ENCODE measurements at places on chromosomes 13 and 19.

- DNase-seq: no peak
Observed at GRCh38 chr13:41386211-41386610, 71.1 kb upstream of the RGCC start.

GRCh38 chr19:29528946-29529645, 3.3 kb downstream of the VSTM2B start:
- no peak for DNase-seq

DNA sequence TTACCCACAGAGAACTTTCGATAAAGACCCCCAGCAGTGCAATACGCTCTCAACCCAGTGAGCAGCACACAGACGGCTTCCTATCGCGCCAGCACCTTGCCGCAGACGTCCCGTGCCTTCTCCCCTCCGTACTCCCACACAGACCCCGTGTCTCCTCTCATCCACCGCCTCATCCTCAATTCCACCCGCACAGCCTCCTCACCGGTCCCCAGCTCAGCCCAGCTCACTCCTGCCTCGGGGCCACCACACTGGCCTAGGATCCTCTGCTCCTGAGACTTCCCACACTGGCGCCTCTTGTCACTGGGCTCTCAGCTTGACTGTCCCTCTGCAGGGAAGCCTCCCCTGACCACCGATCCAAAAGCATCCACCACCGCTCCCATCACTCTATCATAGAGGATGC, 9.0 kb downstream of the MLLT1 start:
- DNase-seq: no peak

- DNase-seq: no peak
Observed at GRCh38 chr19:28497887-28498286, 715.1 kb downstream of the UQCRFS1 start.

DNA sequence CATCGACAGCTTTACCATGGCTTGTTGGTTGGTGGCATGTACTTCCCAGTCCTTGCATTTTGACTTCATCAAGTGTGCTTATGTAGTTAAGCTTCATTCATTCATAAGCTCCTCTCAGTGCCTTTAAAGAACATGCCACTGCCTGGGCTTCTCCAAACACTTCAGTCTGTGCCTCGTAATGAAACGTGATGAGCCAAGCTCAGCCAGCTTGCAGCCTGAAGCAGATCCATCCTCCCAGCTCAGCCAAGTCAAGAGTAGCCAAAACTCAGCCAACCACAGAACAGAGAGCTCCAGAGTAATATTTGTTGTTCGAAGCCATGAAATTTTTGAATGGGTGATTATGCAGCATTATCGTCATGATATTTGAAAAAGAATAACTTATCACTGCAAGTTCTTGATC, 989.7 kb downstream of the EFNB2 start:
- DNase-seq: no peak

DNA sequence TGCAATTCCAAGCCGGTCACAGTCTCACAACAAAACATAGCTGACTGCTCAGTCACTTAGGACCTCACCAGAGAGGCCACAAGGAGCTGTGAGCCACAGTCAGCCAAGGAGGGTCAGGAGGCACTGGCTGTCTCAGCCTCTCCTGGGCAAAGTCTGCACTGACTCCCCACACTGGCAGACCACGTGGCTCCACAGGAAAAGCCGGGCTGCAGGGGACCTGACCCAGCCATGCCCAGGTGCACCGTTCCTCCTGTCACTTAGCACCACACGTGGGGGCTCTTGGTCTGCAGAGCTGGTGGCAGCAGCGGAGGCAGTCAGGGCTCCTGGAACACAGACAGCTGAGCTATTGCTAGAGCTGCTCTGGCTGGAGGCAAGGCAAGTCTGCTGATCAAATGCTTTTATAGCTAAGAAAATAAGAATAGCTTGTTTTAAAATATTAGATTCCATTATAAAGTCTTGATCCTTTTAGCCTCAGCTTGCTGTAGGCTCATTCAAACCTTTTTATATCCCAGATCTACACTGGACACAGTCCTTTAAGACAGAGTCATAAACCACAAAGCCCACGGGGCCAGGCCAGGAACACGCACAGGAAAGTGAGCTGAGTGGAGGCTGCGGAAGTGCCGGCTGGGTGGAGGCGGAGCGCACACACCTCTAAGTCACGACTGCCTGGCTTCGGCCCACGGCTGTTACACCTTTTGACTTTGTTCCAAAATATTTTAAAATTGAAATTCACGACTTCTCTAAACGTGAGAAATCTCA, 744.1 kb downstream of the UQCRFS1 start:
- no peak for DNase-seq

GRCh38 chr13:77827332-77827731, 91.3 kb downstream of the EDNRB start:
- DNase-seq: no peak

DNA sequence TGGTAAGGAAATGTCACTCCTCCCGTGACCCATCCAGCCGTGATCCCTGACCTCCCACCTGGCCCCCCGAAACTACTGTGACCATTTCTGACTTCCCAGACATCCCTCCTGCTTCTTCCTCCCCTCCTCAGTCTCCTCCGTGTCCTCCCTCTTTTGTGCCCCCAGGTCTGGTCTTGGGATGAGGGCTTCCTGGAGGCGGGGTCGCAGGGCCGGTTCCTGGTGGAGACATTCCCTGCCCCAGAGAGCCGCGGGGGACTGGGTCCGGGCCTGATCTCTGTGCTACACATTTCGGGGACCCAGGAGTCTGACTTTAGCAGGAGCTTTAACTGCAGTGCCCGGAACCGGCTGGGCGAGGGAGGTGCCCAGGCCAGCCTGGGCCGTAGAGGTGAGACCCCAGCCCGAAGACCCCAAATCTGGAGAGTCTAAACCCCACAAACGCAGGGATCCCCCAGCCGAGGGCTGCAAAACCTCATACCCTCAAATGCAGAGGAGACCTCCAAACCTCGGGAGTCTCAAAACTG, 5.0 kb downstream of the KIRREL2 start:
- DNase-seq: no peak

- no peak for DNase-seq
Observed at GRCh38 chr13:80259159-80259558, 81.8 kb downstream of the SPRY2 start.

DNA sequence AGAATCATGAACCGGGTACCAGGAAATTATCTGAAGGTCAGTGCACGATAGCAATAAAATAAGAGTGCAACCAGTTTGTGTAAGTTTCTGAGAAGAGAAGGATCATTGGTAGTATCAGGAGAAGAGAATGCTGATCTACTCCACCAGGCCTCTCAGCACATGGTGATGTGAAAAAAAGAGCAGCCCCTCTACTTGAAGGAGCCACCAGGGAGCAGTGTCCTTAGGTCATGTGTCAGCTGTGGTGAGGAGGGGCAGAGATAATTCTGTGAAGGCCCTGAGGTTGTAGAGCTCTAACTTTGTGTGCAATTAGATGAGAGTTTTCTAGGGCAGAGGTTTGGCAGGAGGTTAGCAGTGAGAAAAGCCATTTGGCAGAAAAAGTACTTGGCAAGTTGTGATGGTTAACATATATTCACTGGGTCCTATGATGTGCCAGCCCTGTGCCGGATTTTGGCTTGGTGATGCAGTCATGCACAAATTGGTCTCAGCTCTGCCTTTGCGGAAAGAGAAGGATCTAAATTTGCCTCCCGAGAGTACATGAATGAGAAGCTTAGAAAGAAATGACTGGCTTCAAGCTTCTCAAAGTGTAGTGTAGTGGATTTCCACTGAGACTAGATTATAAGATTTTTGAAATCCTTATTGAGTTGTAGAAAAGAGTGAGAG, 19.2 kb upstream of the ZC3H13 start:
- DNase-seq: no peak

DNA sequence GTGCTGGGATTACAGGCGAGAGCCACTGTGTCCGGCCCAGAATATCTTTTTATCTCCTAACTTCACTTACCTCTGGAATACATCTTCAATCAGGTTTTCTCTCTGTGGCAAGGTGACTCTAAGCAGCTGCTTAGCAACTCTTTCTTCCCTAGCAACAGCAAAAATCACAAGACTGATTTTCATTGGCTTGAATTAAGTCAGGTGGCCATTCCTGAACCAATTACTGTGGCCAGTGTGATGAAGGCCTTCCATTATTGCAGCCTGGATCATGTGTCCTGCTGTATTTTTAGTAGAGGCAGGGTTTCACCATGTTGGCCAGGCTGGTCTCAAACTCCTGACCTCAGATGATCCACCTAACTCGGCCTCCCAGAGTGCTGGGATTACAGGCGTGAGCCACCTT, 9.0 kb upstream of the LTBP4 start:
- DNase-seq: no peak
